ENCODE measurements at places on chromosomes 11 and 22.

DNA sequence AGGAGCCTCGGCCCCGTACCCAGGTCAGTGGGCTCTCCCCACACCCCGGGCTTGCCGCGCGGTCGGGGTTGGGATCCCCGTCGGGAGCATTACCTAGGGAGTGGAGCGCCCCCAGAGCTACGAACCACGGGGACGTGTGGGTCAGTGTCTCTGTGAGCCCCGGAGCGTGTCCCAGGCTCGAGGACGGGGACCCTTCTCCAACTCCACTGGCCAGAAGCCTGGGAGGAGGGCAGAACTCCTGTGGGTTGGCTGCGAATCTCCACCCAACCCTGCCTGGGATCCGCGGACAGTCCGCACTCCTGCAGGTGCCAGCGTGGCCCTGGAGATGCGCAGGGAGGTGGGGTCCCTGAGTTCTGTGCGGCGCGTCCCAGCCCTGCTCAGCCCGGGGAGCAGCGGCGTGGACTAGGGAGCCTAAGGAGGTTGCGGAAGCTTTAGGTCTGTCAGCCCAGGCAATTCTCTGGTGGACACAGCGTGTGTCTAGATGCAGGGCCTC, 346 bp downstream of the PPFIBP2 start:
- DNase-seq: no peak

GRCh38 chr11:97498891-97499290, 1109.1 kb downstream of the JRKL start:
- DNase-seq: no peak

GRCh38 chr11:105466582-105467228, 143.2 kb upstream of the GRIA4 start:
- DNase-seq: no peak

DNA sequence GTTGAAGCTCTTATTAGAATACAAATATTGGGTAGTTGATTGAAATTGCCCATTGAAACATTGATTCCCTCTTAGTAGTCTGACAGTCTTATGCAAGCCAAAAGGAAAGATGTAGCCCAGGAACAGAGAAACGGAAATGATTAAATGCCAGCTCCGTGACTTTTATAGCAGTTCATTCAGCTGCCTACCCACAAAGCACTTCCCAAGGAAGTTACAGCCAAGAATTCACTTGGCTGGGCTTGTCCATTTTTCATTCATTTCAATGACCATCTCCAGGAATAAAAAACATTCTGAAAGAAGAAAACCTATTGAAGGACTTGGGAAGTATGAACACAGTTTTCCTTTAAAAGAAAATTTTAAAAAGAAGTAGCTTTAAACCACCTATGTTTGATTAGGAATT, 62.0 kb downstream of the NCAM1 start:
- DNase-seq: no peak

DNA sequence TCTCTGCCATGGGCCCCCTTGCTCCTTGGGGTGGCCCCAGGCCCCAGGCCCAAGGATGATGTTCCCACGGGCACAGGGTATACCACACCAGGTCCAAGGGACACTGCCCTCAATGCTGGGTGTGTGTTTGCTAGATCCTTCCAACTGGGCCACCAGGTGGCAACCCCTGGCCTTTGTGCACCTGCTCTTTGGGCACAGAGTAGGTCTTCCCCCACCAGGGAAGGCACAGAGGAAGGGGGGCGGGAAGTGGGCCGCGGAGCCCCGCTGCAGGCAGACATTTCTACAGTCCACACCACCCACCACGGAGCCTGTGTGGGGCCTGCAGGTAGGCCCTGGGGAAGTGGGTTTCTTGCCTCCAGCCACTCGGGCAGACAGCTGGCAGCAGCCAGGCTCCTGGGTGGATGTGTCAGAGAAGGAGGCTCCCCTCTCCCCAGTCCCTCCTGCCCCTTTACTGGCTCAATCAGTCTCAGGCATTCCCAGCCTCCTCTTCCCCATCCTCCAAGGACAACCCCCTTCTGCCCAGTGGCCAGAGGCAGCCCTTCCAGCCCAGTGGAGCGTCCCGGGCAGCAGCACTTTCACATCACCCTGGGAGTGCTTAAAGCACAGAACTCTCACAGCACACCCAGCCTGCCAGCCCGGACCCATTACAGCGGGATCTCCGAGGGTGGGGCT, 21.6 kb downstream of the MAFF start:
- no peak for DNase-seq

GRCh38 chr11:35598254-35599125, 19.8 kb upstream of the FJX1 start:
- no peak for DNase-seq

GRCh38 chr22:48627203-48627602, 1200.5 kb downstream of the BRD1 start:
- no peak for DNase-seq

GRCh38 chr11:111356660-111357048, 22.4 kb downstream of the POU2AF1 start:
- no peak for DNase-seq

DNA sequence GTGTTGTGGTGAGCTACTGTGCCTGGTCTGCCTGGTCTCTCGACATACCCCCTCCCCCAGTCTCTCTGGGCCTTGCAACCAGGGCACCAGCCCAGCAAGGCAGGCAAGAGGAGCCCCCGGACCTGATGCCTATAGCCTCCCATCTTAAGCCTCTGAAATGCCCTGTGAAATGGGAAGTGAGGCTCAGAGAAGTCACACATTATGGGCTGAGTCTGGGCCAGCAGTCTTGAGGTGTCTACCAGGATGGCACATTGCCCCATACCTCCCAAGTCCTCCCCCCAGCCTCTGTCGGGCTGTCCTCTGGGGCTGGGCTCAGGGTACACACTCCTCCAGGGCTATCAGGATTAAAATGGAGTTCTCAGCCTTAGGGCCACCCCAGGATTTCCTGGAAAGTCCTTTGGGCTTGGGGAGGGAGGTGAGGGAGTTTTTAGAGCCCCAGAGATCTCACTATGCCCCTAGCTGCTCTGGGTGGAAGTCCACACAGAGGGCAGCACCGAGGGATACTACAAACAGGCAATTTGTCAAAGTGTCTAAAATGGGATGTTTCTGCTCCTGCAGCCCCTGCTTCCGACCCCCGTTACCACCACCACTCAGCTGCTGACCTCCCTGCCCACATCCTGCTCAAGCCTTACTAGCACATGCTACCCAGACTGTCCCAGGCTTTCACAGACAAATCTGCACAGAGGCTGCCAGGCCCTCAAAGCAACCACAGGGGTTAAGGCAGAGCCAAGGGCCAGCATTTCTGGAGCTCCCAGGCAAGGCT, 3.1 kb upstream of the SH3BP1 start:
- DNase-seq: no peak

DNA sequence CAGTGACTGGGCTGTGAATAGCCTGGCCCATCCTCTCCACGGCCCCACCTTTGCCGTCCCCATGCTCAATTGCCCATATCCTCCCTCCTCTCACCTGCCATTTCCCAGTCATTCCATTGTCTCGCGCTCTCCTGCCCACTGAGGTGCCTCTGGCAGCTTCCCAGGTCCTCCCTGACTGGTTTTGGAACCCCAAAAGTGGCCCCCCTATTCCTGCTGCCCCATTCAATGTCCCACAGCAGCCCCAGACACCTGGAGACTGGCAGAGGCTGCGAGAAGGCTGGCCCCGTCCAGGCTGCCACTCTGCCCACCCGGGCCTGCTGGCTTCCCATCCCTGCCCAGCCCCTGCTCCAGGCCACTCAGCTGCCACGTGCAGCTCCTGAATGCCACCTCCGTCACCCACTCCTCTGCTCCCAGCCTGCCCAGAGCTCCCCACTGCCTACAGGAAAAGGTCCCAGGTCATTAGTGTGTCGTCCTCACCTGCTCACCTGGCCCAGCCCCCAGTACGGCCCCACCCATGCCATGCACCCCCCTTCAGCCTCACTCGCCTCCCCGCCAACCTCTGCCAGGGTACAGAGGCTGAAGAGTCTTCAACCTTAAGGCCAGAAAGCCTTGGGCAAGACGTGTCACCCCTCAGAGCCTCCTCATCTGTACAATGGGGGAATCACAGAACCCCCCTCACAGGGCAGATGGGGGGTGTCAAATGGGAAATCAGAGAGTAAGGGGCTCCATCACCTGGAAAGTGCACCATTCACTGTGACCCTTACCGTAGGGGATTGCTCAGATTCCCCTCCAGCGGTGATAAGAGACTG, 37.5 kb downstream of the KCNJ4 start:
- no peak for DNase-seq

GRCh38 chr11:12122083-12122482, 11.7 kb downstream of the MICAL2 start:
- no peak for DNase-seq

- DNase-seq: no peak
These were observed 378.5 kb downstream of the SHANK2 start for GRCh38 chr11:70873736-70874412.

- DNase-seq: no peak
These were observed 5.1 kb upstream of the SLC22A8 start for GRCh38 chr11:63020671-63021291.

DNA sequence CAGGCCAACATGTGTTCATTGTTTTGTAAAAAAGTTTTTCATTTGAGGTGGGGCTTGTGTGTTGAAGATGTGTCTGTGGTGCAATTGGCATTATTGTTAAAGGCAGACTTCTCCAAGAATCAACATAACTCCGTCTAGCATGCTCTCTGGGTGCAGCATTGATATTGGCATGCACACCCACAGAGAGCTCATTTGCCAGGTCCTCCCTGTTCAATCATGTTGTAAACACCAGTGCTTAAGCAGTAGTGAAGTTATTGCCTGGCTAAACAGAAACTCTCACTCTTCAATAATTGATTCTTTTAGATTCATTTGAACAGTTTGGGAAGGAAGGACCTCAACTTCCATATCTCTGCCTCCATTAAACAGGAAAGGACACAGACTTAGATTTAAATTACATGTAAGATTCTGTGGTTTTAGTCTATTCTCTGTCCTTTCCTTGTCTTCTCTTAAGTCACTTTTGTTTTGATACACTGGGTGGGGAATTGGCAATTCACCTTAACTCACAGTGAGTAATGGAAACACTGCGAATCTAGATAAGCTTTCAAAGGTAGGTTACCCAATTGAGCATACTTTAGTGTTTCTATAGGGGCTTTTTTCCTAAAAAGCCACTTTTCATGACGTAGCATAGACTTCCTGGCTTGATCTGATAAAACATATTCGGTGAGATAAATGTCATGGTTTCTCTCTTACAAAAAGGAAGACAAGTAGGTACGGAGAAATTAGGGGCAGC, 30.8 kb upstream of the EXPH5 start:
- no peak for DNase-seq

DNA sequence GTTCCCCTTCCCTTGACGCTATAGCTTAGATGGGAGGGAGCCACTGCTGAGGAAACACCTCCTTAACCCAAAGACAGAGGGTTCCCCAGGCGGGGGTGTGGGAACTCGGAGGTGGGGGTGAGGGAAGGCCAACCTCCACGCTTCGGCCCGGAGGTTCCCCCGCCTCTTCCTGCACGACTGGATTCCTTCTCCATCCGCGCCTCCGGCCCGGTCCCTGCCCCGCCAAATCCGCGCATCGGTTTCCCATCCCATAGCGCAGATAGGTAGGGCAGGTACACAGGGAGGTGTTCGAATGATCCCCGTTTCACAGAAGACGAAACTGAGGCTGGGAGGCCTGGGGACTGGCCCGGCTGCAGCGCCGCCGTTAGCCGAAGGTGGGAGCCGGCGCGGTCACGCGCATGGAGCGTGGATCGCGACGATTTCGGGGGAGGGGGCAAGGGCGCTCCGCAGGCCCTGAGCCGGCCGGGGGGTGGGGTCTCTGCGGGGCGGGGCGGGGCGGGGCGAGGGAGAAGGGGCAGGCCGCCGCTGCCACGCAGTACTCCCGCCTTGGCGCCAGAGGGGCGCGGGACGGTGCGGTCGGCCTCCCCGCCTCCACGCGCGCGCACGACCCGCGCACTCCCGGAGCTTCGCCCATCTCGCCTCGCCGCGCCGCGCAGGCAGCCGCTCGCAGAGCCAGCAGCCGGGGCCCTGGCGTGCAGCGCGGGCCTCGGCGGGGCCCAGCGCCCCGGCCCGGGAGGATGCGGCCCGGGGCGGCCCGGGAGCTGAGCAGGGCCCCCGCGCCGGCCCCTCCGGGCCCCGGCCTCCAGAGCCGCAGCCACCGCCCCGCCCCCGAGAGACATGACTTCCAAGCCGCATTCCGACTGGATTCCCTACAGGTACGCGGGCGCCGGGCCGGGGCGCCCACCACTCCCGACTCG, at the start of gene TUB:
TSS of gene TUB (plus strand) at position 538 of the 917 bp plus-strand sequence. CDS start at position 838, 300 bp downstream.
- DNase-seq: no peak

GRCh38 chr11:79400206-79400605, 40.6 kb downstream of the TENM4 start:
- DNase-seq: no peak

GRCh38 chr11:34509336-34509876, 4.2 kb downstream of the ELF5 start:
- DNase-seq: no peak

GRCh38 chr11:15819679-15820286, 536.6 kb downstream of the SOX6 start:
- DNase-seq: no peak

DNA sequence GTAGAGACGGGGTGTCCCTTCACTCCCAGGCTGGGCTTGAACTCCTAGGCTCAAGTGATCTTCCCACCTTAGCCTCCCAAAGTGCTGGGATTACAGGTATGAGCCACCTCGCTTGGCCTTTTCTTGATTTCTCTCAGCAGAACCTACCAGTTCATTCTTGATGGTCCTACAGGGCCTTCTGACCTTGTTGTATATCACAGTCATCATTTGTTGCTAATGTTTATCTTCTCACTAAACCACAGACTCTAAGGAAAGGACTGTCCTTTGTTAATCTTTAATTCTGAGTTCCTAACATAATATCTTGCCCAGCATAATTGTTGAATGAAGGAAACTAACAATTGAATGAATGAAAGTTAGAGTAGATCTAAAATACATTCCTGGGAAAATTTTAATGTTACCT, 22.0 kb upstream of the ZC3H12C start:
- DNase-seq: no peak

- DNase-seq: no peak
These were observed 112.5 kb upstream of the CLPB start for GRCh38 chr11:72546866-72547265.

- DNase-seq: no peak
These were observed 56.4 kb upstream of the CTTN start for GRCh38 chr11:70341881-70342429.

GRCh38 chr11:66936311-66936711, 21.9 kb downstream of the PC start:
- DNase-seq: no peak

DNA sequence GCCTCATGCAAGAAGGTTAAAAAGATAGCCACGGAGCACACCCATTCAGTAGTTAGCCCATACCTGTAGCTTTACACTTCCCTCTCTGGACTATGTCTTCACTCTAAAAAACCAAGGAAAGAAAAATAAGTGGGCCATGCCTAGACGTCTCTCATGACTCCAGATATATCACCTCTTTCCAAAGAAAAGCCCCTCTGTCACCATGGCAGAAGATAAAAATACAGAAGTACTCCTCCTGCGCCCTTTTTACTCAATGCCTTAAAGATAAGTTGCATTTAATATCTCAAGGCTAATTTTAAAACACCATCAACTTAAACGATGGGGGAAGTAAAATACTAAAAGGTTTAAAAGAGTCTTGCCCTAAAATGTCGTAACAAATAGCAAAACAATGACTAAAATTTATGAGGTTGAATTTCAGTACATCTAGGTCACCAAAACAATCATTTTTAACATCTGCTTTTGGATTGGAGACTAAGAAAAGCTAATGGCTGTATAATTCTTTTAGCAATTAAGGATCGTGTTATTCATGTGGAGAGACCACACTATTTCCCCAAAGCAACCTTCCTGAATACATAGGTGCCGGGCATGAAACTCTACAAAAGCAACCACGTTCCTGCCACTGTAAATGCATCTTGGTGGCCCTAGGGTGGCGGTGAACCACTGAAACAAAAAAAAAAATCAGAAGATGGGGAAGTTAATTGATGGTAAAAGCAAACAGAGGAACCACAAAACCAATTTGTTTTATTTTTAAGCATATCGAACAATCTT, 46.0 kb downstream of the CELF1 start:
- DNase-seq: no peak

GRCh38 chr11:73281201-73281741, 9.1 kb downstream of the P2RY6 start:
- no peak for DNase-seq
